ENCODE measurements at places on chromosomes 5 and 9. TPM values are rescaled to one million over a fixed set of nuclear protein-coding genes. Genes with fewer than 3 reads are reported as not detected.

GRCh38 chr5:142901476-142902185 lies 131.5 kb downstream of the ARHGAP26 start:
- H3K4me1 ChIP-seq, result no peaks in the 10 kb centered on the region
- no peaks in the 10 kb centered on the region for H3K36me3 ChIP-seq
- H3K27me3 ChIP-seq, result no peaks in the 10 kb centered on the region

DNA sequence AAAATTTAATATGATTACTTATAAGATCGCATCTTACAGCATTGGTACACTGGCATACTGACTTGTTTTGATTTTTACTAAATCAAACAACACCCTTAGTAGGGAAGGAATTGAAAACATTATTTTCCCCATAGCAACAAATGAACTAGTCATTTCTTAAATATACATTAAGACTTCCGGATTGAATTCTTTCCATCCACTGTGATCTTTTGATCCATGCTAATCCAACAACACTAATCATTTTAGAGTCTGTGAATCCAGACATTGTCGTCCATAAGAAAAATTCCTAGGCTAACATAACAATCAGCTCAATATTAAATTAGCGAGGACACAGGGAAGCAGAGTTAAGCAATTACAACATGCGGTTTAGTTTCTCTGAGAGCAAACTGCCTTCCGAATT lies 21.6 kb upstream of the ERAP1 start:
- H3K27me3 ChIP-seq, result no peaks in the 10 kb centered on the region
- no peak overlapping the region for H3K27ac ChIP-seq
- no peak overlapping the region for H3K4me3 ChIP-seq

- H3K27ac ChIP-seq, result no peak overlapping the region
- H3K4me1 ChIP-seq, result no peaks in the 10 kb centered on the region
- H3K4me3 ChIP-seq, result no peak overlapping the region
- H3K36me3 ChIP-seq, result peaks cover 4% of the 10 kb centered on the region
- no peaks in the 10 kb centered on the region for H3K27me3 ChIP-seq
Observed at GRCh38 chr9:136112541-136112940, 6.1 kb downstream of the TMEM250 start.

DNA sequence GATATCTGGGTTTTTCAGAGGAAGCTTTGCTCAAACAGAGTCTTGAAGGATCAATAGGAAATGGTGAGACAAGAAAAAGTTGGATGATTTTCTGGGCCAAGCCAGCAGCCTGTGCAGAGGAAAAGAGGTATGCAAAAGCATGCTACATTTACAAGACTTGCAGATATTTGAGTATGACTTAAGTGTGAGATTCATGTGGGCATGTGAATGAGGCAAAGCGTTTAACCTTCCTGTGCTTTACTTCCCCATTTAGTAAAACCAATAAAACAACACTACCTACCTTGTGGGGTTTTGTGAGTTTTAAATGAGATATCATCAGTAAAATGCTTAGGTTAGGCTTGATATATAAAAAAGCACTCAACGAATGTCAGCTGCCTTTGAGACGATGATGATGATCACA lies 58.1 kb downstream of the PIP5K1B start:
- H3K27ac ChIP-seq, result no peak overlapping the region
- H3K4me1 ChIP-seq, result no peaks in the 10 kb centered on the region
- no peaks in the 10 kb centered on the region for H3K36me3 ChIP-seq
- H3K4me3 ChIP-seq, result no peak overlapping the region
- no peaks in the 10 kb centered on the region for H3K27me3 ChIP-seq
- DNase-seq, result no peak

GRCh38 chr9:133509179-133510083 lies 15.3 kb downstream of the MYMK start:
- no peak overlapping the region for H3K4me3 ChIP-seq
- peak overlapping the region; percentile 19 for H3K27ac ChIP-seq
- no peaks in the 10 kb centered on the region for H3K36me3 ChIP-seq
- H3K4me1 ChIP-seq, result no peaks in the 10 kb centered on the region

GRCh38 chr9:101376111-101376848 lies 8.5 kb downstream of the BAAT start:
- H3K4me1 ChIP-seq, result no peaks in the 10 kb centered on the region
- no peaks in the 10 kb centered on the region for H3K27me3 ChIP-seq
- H3K27ac ChIP-seq, result no peak overlapping the region
- peak; percentile 63 for DNase-seq
- no peak overlapping the region for H3K4me3 ChIP-seq

DNA sequence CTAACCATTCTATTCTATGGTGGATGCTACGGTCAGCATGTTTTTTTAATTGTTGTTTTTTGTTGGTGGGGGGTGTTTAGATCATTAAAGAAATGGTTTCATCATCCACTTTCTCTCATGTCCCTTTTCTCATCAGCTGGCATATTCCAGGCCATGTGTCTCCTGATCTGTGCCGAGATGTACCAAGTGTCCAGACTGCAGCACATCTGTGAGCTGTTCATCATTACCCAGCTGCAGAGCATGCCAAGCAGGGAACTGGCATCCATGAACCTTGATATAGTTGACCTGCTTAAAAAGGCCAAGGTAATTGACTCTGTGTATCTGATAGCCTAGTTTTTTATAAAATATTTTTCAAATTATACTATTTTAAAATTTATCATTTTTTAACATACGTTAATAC lies 38.9 kb downstream of the GLRX start:
- H3K4me1 ChIP-seq, result peaks cover 39% of the 10 kb centered on the region
- DNase-seq, result peak; percentile 71
- no peaks in the 10 kb centered on the region for H3K27me3 ChIP-seq
- no peak overlapping the region for H3K27ac ChIP-seq

- H3K4me1 ChIP-seq, result peaks cover 12% of the 10 kb centered on the region
- no peak overlapping the region for H3K4me3 ChIP-seq
- no peak overlapping the region for H3K27ac ChIP-seq
- no peak for DNase-seq
Observed at GRCh38 chr5:52886206-52886605, 98.5 kb downstream of the ITGA1 start.

GRCh38 chr9:96649620-96650324 lies 5.3 kb downstream of the PRXL2C start:
- no peak for DNase-seq
- H3K36me3 ChIP-seq, result peaks cover 10% of the 10 kb centered on the region
- no peaks in the 10 kb centered on the region for H3K4me1 ChIP-seq
- no peak overlapping the region for H3K4me3 ChIP-seq

DNA sequence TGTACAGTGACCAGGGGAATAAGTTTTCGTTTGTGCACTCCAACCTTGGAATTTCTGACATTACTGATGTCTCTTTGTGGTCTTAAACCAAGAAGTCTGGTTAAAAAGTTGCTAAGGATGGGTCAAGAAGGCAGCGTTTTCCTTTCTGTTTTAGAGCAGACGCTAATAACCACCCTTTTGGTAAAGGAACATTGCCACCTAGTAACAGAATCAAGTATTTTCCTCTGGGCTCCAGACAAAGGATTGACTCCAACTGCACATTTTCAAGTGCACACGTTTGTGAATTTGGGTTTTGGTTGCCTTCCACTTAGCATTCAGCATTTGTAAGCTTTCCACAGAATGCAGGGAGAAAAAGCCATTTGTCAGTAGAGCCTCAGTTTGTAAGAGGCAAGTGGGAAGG lies 22.2 kb upstream of the CEP78 start:
- H3K27me3 ChIP-seq, result no peaks in the 10 kb centered on the region
- H3K4me1 ChIP-seq, result no peaks in the 10 kb centered on the region
- no peak overlapping the region for H3K4me3 ChIP-seq
- no peak overlapping the region for H3K27ac ChIP-seq

DNA sequence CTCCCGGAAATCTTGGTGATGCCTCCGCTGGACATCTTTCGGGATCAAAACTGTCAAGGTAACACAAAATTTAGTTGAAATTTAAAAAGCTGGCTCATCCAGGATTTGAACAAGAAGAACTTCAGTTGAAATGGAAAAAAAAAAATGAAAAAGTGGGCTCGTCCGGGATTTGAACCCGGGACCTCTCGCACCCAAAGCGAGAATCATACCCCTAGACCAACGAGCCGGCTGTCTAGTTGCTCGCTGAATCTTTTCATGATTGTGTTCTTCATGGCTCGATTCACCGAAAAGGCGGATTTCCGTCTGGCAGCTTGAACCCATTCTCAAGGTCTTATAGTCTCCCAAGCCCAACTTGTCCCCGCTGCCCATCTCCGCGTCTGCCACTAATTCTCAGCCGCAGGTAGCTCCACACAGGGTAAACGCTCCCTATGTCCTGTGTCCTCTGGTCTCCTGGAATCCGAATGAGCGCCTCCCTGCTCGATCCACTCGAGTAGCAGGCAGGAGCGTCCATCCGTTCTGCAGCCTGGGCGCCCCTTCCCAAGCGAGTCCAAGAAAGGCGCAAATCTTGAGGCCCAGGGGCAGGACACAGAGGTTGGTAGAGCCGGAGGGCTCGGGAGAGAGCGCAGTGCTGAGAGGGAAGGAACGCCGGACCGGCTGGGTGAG lies 16.2 kb downstream of the TRIM7 start:
- H3K4me1 ChIP-seq, result peaks cover 30% of the 10 kb centered on the region
- no peaks in the 10 kb centered on the region for H3K27me3 ChIP-seq
- no peak for DNase-seq
- peak overlapping the region; percentile 71 for H3K4me3 ChIP-seq
- H3K27ac ChIP-seq, result no peak overlapping the region
- no peaks in the 10 kb centered on the region for H3K36me3 ChIP-seq

- DNase-seq, result no peak
- H3K4me1 ChIP-seq, result no peaks in the 10 kb centered on the region
- H3K27me3 ChIP-seq, result no peaks in the 10 kb centered on the region
- no peak overlapping the region for H3K27ac ChIP-seq
Observed at GRCh38 chr5:110255194-110255593, 471.3 kb downstream of the TMEM232 start.

DNA sequence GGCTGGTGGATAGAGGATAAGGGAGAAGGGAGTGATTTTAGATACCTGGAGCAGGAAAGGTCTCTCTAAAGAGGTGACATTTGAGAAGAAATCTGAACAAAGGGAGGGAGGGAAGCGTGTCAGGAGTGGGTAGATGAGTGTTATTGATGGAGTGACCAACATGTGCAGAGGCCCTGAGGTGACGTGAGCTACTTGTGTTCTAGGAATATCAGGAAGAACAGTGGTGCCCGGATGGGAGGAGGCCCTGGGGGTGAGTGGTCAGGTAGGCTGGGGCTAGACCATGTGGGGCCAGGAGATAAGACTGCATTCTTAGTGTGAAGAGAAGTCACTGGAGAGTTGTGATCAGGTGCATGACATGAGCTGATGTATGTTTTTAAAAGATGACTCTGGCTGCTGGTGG lies 256.2 kb downstream of the ARHGAP26 start:
- H3K4me3 ChIP-seq, result no peak overlapping the region
- no peaks in the 10 kb centered on the region for H3K4me1 ChIP-seq
- no peaks in the 10 kb centered on the region for H3K36me3 ChIP-seq
- no peak overlapping the region for H3K27ac ChIP-seq

DNA sequence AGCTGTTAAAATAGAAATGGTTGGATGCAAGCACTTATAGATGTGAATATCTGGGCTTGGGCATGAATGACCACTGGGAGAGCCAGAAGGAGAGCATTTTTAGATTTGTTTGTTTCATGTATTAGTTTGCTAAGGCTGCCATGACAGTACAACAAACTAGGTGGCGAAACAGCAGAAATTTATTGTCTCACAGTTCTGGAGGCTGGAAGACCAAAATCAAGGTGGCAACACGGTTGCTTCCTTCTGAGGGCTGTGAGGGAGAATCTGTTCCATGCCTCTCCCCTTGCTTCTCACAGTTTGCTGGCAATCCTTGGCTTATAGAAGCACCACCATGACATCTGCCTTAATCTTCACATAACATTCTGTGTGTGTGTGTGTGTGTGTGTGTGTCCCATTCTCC lies 20.2 kb upstream of the CDC23 start:
- no peak overlapping the region for H3K4me3 ChIP-seq
- no peaks in the 10 kb centered on the region for H3K4me1 ChIP-seq
- no peak overlapping the region for H3K27ac ChIP-seq

DNA sequence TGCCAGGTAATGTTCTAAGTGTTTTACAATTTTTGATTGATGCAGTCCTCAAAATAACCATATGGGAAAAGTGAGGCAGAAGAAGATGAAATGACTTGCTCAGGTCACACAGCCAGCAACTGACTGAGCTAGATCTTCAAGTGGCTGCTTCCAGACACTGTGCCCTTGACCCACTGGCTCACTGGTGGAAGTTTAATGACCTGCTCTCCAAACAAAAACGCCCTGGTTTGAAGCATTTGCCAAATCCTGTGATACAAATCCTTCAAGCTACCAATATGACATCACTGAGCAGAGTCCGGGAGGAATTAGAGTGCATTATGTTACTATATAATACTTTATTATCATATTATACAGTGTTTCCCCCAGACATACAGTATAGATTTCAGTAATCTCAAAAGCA lies 459.4 kb downstream of the GADD45G start:
- no peak overlapping the region for H3K4me3 ChIP-seq
- peak overlapping the region; percentile 61 for H3K27ac ChIP-seq
- no peaks in the 10 kb centered on the region for H3K27me3 ChIP-seq

DNA sequence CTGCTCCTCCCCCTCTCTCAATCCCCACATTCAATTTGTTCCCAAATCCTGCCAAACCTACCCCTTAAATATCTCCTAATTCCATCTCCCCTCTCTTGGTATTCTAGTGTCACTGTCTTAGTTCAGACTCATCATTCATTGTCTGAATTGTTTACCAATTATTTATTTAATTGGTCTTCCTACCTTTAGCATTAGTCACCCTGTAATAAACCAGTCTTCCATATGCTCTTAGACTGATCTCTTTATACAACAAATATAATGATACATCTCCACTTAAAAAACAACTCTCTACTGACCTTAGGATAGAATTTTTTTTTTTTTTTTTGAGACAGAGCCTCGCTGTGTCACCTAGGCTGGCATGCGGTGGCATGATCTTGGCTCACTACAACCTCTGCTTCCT lies 51.4 kb downstream of the RFK start:
- no peaks in the 10 kb centered on the region for H3K27me3 ChIP-seq
- H3K36me3 ChIP-seq, result no peaks in the 10 kb centered on the region
- no peak overlapping the region for H3K4me3 ChIP-seq
- no peak overlapping the region for H3K27ac ChIP-seq

- H3K36me3 ChIP-seq, result no peaks in the 10 kb centered on the region
- no peaks in the 10 kb centered on the region for H3K27me3 ChIP-seq
- no peaks in the 10 kb centered on the region for H3K4me1 ChIP-seq
- no peak for DNase-seq
- no peak overlapping the region for H3K4me3 ChIP-seq
- H3K27ac ChIP-seq, result no peak overlapping the region
Observed at GRCh38 chr9:125732562-125732961, 14.6 kb upstream of the PBX3 start.

GRCh38 chr5:149267241-149267973 lies 4.3 kb upstream of the AFAP1L1 start:
- no peak overlapping the region for H3K27ac ChIP-seq
- no peaks in the 10 kb centered on the region for H3K27me3 ChIP-seq
- H3K4me3 ChIP-seq, result no peak overlapping the region
- H3K36me3 ChIP-seq, result no peaks in the 10 kb centered on the region

PCDHB15 gene
- total RNA-seq, result 0.74 TPM

INSYN2B gene
- total RNA-seq, result not detected

PIP5KL1 gene
- not detected for total RNA-seq

SMIM33 gene
- not detected for total RNA-seq

SIT1 gene
- total RNA-seq, result 0.46 TPM

SEMA5A gene
- 3.1 TPM for total RNA-seq

TAS2R1 gene
- total RNA-seq, result not detected

AGXT2 gene
- 24.7 TPM for total RNA-seq

SLC36A1 gene
- 2.0 TPM for total RNA-seq

TMCO6 gene
- 45.5 TPM for total RNA-seq

All from right lobe of liver (tissue), 6 donors.